ENCODE measurements at places on chromosomes 12 and 14.

GRCh38 chr12:94099632-94100031, 48.7 kb upstream of the PLXNC1 start:
- DNase-seq: no peak

DNA sequence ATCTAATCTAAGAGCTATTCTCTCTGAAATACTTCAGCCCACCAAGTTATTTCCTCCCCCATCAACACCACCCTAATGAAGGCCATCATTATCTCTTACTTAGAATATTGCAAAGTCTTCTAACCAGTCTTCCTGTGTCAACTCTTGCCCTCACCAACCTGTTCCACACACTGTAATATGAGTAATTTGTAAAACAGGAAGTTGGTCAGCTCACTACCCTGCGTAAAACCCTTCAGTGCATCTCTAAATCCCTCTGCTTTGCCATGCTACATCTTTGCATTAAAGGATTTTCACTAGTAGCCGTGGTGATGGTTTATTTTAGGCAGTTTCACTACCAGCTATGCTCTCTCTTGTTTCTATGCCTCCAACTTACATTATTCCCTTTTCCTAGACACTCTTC, 70.0 kb downstream of the KIF21A start:
- no peak for DNase-seq

- DNase-seq: no peak
These were observed 109.7 kb downstream of the C12orf75 start for GRCh38 chr12:105440037-105440664.

- DNase-seq: no peak
These were observed 157.9 kb downstream of the PAWR start for GRCh38 chr12:79532907-79533288.
